Bronchial epithelial cell (primary cell): ENCODE measurements at places on chromosomes 2 and 18. TPM values are rescaled to one million over a fixed set of nuclear protein-coding genes. Genes with fewer than 3 reads are reported as not detected.

DNA sequence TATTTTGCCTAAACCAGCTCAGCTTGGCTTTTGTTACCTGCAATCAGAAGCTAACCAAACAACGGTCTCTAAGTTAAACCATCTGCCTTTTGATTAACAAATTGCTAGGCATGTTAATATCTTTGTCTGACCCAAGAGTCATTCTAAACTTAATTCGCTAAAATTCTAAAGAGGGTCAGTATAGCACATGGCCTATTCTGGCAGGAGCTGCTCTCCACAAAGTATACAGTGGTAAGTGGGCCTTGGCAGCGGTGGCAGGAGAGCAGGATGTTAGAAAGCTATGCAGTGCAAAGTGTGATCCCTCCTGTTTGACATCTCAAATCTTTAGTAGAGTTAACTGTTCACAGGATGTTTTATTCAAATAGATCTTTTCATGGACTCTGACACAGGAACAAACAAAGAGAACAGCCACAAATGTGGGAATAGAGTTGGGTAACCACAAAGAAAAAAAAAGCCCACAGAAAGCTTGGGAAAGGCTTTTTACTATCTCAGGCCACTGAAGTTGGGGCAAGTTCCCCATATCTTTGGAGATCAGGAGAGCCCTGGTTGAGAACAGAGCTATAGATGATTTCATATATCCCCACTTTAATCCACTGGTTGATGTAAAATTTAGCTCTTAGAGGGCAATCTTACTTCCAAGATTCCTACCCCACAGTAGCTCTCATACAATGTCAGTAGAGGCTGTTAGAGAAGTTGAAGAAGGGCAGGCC lies 10.6 kb downstream of the CFAP210 start:
- DNase-seq, result no peak

DNA sequence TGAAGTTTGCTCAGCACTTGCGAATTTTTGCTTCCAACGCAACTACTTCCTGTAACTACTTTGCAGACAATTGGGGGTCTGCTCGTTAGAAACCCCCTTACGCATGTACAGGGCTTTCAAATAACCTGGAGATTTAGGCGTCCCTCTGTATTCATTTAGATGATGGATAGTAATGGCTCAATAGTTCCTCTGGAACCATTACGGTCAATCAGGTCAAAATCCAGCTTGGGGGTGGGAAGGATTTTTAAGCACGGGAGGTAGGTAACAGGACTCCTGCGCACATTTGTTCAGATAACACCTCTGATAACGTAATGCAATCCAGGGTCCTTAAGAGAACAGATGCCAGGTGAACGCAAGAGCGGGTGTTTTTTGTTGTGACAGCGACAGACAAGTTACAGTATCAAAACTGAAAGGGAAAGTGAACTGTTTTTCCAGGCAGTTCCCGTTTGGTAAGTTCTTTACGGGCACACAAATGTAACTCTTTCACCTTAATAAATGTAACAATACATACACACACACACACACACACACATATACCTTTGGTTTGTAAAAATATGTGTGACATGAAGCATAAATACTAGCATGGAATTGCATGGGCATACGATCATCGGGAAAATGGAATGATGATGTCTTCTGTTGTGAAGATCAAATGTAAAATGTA lies 3.8 kb upstream of the OSR1 start:
- DNase-seq, result peak; percentile 41

Gene UGT1A9
- total RNA-seq, result 0.26 TPM in 1 of 2 replicates, not detected in the other

Gene FHOD3
- total RNA-seq, result 8.8 and 15.8 TPM in 2 replicates

DNA sequence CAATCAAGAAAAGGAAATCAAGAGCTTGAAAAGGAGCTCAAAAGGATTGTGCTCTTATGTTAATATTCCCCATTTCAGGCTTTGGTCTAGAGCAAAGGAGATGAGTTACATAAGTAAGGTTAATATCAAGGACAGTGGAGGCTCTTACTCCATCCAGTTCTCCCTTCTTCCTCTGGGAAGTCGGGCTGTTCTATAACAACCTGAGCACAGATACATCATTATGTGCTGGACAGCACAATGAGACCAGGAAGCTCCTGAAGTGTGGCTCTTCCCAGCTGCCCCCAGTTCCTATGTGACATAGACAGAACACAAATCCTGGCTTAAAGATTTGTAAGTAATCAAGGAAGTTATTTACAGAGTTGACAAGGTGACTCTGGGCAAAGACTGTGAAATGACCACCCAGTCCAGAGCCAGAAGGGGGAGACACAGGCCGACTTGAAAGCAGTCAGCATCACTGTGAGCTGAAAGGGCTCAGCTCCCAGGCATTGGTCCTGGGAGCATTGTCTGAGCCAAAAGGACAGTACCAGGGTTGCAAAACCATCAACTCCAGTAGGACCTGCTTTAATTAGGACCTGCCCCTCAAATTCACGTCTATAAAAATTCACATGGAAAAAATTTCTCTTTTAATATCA lies 917.6 kb upstream of the ACVR2A start:
- DNase-seq, result peak; percentile 56

Gene ARHGAP15
- total RNA-seq, result 0.13 TPM in 1 of 2 replicates, not detected in the other

Gene ECEL1
- total RNA-seq, result not detected in 2 replicates

Gene MROH2A
- not detected in 2 replicates for total RNA-seq

DNA sequence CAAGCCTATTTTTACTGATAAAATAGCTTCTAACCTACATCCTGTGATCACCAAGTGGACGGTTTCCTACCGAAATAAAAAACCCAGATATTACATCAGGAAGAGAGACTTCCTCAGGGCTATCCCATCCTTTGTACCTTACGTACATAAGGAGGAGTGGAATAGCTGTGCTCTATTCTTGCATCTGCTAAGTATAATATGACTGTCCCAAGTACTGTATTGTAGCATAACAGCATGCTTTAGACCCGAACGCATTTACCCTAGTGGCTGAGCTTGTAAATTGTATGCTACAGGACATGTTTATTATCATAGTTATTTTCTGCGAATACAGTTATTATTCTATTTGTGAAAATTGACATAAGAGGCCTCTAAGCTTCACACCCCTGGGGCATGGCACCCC lies 302.4 kb downstream of the CLIP4 start:
- DNase-seq, result no peak

Gene LINC00305
- not detected in 2 replicates for total RNA-seq

Gene GKN1
- total RNA-seq, result not detected in 2 replicates

GRCh38 chr2:170524828-170525565 lies 190.1 kb upstream of the SP5 start:
- no peak for DNase-seq
